ENCODE measurements at places on chromosomes 16 and 17. TPM values are rescaled to one million over a fixed set of nuclear protein-coding genes. Genes with fewer than 3 reads are reported as not detected.

- H3K36me3 ChIP-seq: no peaks in the 10 kb centered on the region
- H3K27me3 ChIP-seq: no peaks in the 10 kb centered on the region
- ATAC-seq: no peak
- no peak overlapping the region for H3K27ac ChIP-seq
- no peak overlapping the region for H3K4me3 ChIP-seq
Measured at GRCh38 chr17:14882131-14882530, 383.0 kb downstream of the PMP22 start.

DNA sequence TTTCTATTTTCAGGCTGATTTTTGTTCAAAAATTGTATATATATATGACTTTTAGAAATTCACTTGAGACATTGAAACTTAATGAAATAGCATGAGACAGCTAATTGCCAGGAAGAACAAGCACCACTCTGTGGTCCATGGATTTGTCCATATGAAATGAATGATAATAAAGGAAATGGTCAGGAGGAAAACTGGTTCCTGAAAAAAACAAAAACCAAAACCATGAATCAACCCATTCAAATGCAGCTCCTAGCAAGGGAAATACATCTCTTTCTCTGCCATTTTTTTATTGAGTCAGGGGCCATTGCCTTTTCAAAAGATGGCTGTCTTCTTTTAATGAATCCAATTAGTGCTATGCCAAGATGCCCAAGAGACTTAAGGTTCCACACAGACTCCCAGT is 230.7 kb downstream of the SLC39A11 start:
- H3K36me3 ChIP-seq: no peaks in the 10 kb centered on the region
- no peak for ATAC-seq
- no peak overlapping the region for H3K4me3 ChIP-seq
- H3K27ac ChIP-seq: no peak overlapping the region
- H3K4me1 ChIP-seq: no peaks in the 10 kb centered on the region

GRCh38 chr17:2176499-2177169 is 121.7 kb downstream of the HIC1 start:
- peaks cover 100% of the 10 kb centered on the region for H3K4me1 ChIP-seq
- H3K27ac ChIP-seq: peak overlapping the region; percentile 88
- no peaks in the 10 kb centered on the region for H3K27me3 ChIP-seq
- ATAC-seq: no peak
- H3K36me3 ChIP-seq: no peaks in the 10 kb centered on the region

GRCh38 chr16:96935-97381 is 18.9 kb downstream of the MPG start:
- H3K4me3 ChIP-seq: no peak overlapping the region
- H3K4me1 ChIP-seq: no peaks in the 10 kb centered on the region

DNA sequence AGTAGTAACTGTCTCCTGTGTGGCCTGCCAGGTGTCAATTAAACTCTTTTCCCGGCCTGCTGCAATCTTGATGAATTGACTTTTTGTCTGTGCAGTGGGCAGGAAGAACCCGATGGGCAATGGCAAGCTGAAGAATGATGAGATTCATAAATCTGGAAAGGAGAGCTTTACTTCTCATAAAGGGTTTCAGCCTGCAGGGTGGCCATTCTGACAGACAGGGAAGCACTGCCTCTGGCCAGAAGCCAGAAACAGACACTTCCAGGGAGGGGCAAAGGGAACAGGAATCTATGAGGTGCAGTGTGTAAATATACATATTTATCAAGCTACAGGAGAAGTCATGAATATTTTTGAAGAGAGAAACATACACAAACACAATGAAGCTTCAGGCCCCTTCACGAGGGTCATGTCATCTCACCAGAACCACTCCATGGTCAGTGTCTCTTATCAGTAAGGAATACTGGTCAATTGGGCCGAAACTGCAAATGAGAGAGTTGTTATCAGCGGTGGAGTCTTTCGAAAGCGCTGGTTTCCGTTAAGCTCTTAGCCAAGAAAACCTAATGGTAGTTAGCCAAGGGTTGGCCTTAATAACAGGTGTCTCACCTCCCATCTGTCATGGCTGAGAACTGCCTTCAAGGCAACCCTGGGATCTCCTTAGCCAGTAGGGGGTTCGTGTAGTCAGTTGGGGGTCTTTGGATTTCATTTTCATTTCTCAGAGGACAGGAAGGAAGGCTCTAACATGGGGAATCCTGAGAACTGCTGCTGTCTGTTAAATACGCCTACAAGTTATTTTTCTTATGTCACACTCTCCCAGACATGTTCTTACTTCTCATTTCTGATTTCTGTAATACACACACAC is 1.2 kb upstream of the NARF start:
- no peaks in the 10 kb centered on the region for H3K27me3 ChIP-seq
- H3K4me1 ChIP-seq: peaks cover 17% of the 10 kb centered on the region
- no peak for ATAC-seq
- H3K36me3 ChIP-seq: no peaks in the 10 kb centered on the region
- peak overlapping the region; percentile 82 for H3K4me3 ChIP-seq
- peak overlapping the region; percentile 100 for H3K27ac ChIP-seq

DNA sequence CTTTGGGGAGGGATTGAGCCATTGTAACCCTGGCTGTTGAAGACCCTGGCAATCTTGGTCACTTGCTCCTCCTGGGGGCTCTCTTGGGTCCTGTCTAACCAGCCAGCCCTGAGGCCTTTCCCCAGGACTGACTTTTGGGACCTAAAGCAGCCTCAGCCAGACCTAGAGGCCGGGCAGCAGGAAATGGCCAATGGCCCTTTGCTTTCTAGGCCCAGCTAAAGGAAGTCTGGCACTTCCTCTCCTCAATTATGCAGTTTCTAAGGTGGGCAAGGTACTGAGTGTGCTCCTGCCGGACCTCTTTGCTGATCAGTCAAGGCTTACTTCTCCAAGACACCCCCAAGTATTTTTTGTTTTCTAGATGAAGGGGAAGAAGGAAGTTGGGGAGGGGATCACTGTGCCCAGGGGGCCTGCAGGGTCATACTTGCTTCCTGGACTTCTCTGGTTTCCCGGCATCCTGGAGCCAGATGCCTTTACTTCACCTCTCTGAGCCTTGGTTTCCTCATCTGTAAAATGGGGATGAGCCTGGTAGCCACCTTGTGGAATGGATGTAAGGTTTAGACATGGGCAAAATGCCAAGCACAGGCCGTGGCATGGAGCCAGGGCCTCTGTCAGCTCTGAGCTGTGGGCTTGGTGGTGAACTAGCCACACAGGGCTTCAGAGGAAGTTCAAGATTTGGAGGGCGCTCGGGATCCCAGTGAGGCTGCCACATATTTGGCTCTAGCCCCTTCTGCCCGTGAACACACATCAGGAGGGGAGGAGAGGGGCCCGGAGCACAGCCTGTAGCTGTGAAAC is 8.6 kb downstream of the CX3CL1 start:
- peaks cover 93% of the 10 kb centered on the region for H3K4me1 ChIP-seq
- peaks cover 32% of the 10 kb centered on the region for H3K36me3 ChIP-seq

DNA sequence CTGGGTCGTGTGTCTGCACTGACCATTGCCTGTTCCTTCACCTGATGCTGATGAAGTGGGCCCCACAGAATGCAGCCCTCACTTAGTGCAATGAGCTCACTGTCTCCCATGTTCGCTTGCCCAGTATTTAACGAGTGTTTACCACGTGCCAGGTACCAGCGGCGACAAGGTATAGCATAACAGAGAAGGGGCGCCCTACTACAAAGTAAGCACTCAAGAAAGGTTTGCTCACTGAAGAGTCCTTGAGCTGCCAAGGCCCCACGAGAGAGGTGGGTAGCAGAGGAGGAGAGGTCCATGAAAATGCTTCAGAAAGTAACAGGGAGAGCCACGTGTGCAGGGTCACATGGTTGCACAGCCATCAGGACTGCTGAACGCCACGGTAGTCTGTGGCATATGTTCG is 230.0 kb downstream of the NTN1 start:
- no peaks in the 10 kb centered on the region for H3K27me3 ChIP-seq
- peaks cover 32% of the 10 kb centered on the region for H3K4me1 ChIP-seq
- H3K36me3 ChIP-seq: peaks cover 20% of the 10 kb centered on the region
- no peak overlapping the region for H3K4me3 ChIP-seq
- H3K27ac ChIP-seq: no peak overlapping the region

GRCh38 chr17:32769846-32770245 is 107.1 kb downstream of the MYO1D start:
- H3K36me3 ChIP-seq: no peaks in the 10 kb centered on the region
- H3K27me3 ChIP-seq: no peaks in the 10 kb centered on the region
- no peak for ATAC-seq
- no peaks in the 10 kb centered on the region for H3K4me1 ChIP-seq

- no peak overlapping the region for H3K4me3 ChIP-seq
- no peaks in the 10 kb centered on the region for H3K27me3 ChIP-seq
- H3K4me1 ChIP-seq: peaks cover 13% of the 10 kb centered on the region
Measured at GRCh38 chr17:80646328-80646727, 101.7 kb downstream of the RPTOR start.

GRCh38 chr17:75783803-75784472 is 668 bp upstream of the UNK start:
- H3K4me1 ChIP-seq: peaks cover 13% of the 10 kb centered on the region
- peak overlapping the region; percentile 96 for H3K27ac ChIP-seq
- H3K4me3 ChIP-seq: peak overlapping the region; percentile 64
- H3K36me3 ChIP-seq: peaks cover 2% of the 10 kb centered on the region
- H3K27me3 ChIP-seq: no peaks in the 10 kb centered on the region

GRCh38 chr16:4517812-4518680 is 20.5 kb downstream of the CDIP1 start:
- no peak for ATAC-seq
- no peaks in the 10 kb centered on the region for H3K27me3 ChIP-seq
- no peak overlapping the region for H3K27ac ChIP-seq
- no peaks in the 10 kb centered on the region for H3K4me1 ChIP-seq

DNA sequence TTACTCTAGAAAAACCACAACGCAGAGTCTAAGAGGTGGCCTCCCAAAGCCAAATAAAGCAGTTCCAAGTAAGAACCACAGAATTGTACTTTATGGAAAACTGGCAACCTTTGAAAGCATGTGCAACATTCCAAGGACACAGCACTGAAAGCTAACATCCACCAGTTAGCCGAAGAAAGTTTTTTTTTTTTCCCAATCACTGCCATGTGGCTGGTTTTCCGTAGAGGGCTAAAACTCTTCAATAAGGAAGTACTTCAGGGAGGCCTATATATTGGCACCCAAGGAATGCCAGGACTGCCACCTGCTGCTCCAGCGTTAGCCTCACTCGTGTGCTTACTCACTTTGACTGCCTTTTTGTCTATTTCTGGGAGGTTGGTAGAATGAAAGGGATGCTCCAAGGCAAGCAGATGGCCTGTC is 25.2 kb downstream of the CEP95 start:
- H3K36me3 ChIP-seq: peaks cover 100% of the 10 kb centered on the region
- H3K4me1 ChIP-seq: peaks cover 13% of the 10 kb centered on the region
- no peak overlapping the region for H3K4me3 ChIP-seq
- no peaks in the 10 kb centered on the region for H3K27me3 ChIP-seq

DNA sequence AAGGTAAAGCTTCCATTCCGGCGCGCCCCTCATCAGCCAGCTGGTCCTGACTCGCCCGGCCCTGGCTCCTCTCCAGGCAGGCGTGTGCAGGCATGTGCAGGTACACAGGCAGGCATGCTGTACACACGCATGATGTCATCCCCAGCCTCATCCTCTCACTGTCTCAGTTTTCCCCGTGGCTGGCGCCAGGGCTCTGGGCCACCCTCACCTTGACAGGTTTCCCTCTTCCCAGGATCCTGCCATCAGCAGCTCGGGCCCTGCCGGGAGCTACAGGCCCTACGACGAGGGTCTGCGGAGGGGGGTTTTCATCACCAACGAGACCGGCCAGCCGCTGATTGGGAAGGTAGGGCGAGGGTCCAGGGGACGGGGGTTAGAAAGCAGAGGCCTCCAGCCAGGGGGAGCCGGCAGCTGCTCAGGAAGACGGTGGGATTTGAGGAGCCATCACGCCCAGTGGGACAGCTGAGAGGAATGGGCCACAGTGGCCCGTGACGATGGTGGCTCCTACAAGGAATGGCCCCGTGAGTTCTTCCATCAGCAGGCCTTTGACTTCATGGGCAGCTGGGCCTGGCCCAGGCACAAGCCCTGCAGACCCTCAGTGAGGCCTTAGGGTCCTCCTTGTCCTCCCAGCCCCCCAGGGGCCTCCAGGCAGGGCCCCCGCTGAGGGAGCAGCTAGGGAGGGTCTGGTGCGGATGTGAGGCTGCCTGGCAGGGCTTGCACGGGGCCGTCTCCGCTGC is 8.5 kb downstream of the GAA start:
- no peak for ATAC-seq
- no peaks in the 10 kb centered on the region for H3K36me3 ChIP-seq
- H3K4me3 ChIP-seq: no peak overlapping the region
- H3K27me3 ChIP-seq: no peaks in the 10 kb centered on the region

DNA sequence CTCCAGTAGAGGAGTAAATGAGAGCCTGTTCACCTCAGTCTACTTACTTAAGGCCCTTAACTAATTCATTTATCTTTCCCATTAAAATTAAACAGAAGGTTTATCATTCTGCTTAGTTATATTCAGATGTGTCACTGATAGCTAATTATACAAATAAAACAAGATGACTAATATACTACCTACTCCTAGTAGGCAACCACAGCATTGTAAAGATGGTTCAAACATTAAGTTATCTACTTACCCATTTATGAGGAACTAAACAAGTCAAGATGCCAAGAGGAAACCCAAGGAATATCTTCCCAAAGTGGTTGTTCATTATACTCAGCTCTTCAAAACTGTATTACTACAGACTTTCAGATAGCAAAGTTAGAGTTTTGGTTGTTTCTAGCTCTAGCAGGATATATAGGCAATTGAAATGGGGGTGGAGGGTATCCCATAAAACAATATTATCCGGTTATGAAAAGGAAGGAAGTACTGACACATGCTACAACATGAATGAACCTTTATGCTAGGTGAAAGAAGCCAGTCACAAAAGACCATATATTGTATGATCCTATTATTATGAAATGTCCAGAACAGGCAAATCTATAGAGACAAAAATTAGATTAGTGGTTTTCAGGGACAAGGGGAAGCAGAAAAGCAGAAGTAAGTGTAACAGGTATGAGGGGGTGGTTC is 56.5 kb downstream of the SPAG9 start:
- H3K36me3 ChIP-seq: peaks cover 4% of the 10 kb centered on the region
- no peak for ATAC-seq

DNA sequence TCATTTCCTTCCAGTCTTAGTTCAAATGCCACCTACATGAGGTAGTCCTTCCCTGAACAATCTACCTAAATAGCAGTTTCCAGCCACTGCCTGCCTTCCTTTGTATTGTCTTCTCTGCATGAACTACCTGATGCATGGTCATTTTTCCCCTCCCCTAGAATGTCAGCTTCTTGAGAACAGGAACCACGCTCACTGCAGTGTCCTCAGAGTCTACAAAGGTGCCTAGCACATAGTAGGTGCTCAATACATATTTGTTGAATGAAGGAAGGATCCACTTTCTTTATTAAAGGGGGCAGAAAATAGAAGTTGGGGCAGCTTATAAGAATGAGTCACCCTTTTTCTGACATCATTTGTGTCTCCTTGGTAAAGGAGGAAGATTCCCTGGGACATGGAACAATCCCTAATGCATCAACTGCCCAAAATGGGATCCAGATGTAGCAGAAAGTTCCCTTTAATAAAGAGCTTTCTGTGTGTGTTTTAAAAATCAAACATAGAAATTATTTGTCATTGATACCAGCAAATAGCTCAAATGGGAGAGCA is 4.4 kb upstream of the CYLD start:
- no peak overlapping the region for H3K4me3 ChIP-seq
- H3K27ac ChIP-seq: no peak overlapping the region
- H3K36me3 ChIP-seq: no peaks in the 10 kb centered on the region
- H3K27me3 ChIP-seq: no peaks in the 10 kb centered on the region
- no peak for ATAC-seq

The CYBA gene
- 67.0 TPM for total RNA-seq

The BTBD17 gene
- total RNA-seq: not detected

The RAC3 gene
- total RNA-seq: not detected

The CDIPT gene
- 119 TPM for total RNA-seq

The PRSS53 gene
- 4.4 TPM for total RNA-seq

The MLYCD gene
- 17.6 TPM for total RNA-seq

The C17orf67 gene
- total RNA-seq: 1.1 TPM

The PRCD gene
- total RNA-seq: 2.8 TPM
